Germinal center (tissue), 1 donor: ENCODE measurements at places on chromosomes 12 and 14.

GRCh38 chr12:20368114-20368650, at the start of gene PDE3A:
PDE3A (plus strand) TSS chr12:20368537; CDS start chr12:20369285, 748 bp downstream.
- no peak for DNase-seq

DNA sequence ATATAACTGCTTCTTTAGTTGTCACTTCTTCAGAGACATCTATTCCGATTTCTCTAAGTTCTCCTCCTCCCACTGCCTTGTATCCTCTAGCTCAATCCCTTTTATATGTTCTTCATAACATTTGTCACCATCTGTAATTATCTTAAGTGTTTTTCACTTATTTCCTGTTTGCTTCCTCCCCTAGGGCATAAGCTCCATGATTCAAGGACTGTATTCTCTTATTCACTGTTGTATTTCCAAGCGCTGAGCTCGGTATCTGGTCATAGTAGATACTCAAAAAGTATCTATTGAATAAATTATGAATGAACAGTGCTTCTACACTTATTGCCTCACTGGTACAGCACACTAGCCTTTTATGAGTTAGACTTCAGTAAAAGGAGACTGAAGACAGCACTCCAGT, 109.0 kb upstream of the TMPO start:
- no peak for DNase-seq

DNA sequence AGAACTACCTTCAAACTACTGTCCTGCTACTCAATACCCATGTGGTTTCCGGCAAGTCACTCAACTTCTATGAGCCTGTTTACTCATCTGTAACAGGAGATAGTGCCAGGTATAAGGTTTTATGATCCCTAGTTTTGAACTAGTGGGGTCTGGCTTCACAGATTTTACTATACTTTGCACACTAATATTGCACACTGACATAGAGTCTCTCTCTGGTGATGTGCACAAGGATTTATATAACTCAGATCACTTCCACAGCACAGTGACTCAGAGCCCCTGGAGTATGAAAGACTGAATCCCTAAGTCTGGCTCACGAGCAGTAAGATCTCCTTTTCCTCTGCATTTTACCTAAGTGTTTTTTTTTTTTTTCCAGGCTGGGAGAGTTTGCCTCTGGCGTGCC, 69.7 kb upstream of the SLC38A2 start:
- no peak for DNase-seq

- no peak for DNase-seq
Measured at GRCh38 chr14:105055736-105056302, 9.4 kb downstream of the GPR132 start.

DNA sequence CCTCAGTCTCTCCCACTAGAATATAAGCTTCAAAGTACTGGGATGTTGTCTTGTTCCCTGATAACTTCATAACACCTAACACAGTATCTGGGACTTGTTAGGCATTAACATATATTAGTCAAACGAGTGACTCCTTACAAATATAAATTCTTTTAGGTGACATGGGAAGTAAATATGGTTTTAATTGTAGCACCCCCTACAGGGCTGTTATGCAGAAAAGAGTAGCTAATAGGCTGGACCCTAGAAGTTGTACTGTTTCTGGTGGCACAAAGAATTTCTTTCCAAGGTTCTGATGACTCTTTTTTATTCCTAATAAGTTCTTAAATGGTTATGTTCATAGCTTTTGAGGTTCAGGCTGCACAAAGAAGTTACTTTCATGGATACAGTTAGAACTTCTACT, 29.8 kb downstream of the GPATCH2L start:
- peak; percentile 9 for DNase-seq

DNA sequence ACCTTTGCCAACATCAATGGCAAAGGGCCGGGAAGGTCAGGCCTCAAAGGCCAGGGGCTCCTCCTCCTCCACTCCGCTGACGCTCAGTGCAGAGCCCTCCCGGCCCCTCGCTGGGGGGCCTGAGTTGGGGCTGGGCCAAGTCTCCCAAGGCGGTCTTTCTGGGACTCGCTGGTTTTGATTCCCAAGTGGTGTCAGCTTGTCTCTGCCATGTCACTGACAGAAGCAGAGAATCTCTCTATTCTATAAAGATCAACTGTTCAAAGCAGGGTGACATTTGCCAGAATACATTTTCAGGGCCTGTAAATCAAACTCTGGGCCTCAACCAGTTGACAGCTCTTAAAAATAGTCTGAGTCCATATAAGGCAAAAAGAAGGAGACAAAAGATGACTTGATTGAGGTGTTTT, 75.9 kb downstream of the CCDC88C start:
- DNase-seq: no peak

GRCh38 chr14:53126731-53127130, 26.4 kb downstream of the DDHD1 start:
- DNase-seq: peak; percentile 35
